ENCODE measurements at places on chromosomes 3 and 15. TPM values are rescaled to one million over a fixed set of nuclear protein-coding genes. Genes with fewer than 3 reads are reported as not detected.

GRCh38 chr3:112806903-112807302 is 39.8 kb downstream of the CD200R1L start:
- DNase-seq, result no peak

- DNase-seq, result no peak
Observed at GRCh38 chr3:57942388-57942787, 65.8 kb upstream of the FLNB start.

DNA sequence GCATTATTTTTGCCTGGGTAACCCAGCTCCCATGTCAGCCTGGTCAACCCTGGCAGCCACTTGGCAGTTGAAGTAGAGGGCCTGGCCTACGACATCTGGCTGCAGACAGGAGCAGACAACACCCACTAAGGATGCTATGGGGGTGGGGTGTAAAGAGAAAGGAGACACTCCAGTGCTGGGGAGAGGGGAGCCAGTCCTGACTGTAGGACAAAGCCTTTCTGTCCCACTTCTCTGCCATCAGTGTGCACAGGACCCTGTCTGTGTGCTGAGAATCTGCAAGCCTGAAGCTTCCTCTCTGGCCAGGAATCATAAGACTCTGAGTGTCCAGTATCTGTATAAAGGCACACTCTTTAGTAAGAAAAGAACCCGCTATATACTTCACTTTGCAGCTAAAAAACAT is 96.3 kb upstream of the CHRM5 start:
- DNase-seq, result no peak

DNA sequence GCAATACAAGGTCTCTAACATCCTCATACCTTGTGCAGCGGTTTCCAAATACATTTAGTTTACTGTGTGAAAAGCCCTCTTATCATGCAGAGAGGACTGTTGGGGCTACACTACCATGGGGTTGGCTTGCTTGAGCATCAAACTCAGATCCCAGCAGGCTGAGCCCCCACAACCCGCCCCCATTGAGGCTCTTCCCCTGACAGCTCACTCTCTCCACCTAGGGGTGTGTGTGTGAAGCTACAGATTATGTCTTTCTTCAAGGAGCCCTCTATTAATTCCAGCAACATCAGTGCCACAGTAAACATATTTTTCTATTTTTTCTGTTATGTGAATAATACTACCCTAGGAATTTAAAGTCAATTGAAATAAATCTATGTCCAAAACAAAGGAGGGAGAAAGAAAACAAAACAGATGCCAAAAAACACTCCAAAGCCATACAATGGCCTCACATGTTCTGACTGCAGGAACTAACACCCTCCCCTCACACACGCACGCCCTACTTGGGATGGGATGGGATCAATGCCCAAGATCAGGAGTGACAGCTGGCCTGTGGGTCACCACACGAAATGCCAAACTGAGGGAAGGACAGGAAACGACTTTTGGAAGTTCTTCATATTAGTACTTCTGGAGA is 14.7 kb downstream of the TM4SF4 start:
- DNase-seq, result peak; percentile 43

- DNase-seq, result no peak
Observed at GRCh38 chr3:117691526-117691925, 981.9 kb downstream of the TUSC7 start.

- no peak for DNase-seq
Observed at GRCh38 chr3:12545473-12545791, at the start of gene MKRN2OS. MKRN2OS (minus strand) TSS chr3:12545499; CDS start chr3:12545464, 35 bp downstream.

DNA sequence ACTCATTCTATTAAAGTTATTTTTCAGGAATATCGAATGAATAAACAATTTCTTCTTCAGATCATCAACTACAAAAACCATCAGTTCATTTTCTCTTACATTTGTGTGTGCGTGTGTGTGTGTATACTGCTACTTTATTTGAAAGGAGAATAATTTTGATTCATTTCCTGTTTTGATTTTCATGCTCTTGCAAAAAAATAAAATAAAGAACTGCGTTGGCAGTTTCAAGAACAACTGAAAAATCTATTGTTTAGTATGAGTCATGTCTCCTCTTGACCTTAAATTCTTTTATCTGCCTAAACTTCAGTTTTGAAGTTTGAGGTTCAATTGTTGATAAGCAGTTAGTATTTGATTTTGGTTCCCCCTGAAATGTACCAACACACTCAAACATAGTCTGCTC is 540.8 kb downstream of the FGF12 start:
- no peak for DNase-seq

DNA sequence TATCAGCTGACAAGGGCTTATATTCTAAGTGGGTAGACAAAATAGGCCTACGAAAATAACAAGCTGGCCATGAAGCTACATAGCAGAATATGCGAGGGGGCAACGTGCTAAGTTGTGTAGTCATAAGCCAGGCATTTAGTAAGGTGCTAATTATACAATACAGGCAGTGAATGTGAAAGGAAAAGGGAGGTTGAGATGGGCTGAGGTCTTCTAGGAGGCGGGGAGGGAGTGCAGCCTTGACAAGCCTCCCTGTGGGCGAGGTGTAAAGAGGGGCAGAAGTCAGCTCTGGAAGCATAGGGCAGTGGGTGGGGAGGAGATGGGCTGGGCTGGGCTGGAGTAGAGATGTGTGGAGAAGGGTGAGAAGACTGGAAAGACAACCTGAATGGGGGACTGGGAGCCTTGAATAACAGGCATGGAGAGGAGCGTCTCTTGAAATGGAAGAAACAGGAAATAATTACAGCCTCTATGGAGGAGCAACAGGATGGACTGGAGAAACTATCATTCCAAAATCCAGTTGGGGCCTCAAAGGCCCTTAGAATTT is 1.2 kb downstream of the TIGIT start:
- no peak for DNase-seq

DNA sequence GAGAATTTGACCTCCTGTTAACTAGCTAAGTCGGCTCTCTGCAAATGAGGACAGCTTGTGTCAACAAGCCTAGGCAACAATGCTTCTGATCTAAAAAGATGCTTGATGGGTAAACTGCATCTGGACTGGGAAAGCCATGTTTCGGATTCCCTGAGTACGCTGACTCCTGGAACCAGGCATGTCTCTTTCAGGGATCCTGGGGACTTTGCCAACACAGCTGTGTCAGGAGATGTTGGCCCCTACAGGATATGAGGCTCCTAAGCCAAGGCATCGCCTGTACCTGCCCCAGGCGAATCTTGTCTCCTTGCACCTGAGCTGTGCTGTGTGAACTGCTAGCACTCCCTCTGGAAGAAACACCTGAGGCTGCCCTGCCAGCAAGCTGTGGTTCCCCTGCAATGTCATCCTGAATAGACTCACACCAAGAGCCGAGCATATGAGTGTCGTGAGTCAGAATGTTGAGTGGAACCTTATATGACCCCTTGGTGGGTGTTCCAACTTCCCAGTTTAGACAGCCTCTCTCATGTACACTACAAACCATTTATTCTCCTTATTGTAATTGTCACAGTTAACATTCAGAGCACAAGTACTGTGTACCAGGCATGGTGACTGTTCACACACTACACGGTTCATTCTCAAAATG is 17.0 kb downstream of the EOGT start:
- DNase-seq, result no peak

DNA sequence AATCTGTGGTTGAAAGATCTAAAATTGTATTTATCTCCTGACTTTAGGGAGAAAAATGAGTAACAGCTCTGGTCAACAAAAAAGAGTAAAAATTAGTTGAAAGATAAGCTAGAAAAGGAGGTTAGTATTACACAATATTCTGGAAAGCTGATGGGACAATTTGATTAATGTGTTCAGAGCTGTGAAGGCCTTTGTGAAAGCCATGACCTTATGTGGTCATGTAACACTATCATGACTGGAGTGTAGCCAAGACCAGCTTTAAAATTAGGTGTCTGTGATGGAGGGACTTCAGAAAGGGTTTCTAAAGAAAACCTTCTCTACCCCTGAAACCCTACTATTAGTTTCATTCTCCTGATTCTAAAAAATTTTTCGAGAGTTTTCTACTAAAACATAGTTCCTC is 127.2 kb downstream of the NFKBIZ start:
- DNase-seq, result no peak

DNA sequence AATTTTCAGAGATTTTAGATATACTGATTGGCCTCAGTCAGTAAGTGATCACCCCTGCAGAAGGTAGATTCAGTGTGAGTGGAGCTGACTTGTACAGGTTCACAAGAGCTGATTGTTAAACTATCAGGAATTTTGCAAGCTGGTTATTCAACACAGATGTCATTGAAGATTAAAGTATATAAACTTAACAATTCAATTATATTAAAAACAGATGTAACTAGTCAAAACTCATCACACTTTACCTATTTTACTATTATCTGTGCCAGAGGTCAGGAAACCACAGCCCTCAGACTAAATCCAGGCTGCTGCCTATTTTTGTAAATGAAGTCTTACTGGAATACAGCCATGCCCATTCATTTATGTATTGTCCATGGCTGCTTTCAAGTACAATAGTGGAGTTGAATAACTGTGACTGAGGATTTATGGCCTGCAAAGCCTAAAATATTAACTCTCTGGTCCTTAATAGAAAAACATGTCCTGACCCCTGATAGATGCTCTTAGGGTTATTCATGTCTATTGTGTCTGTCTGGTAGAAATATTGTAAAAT is 429.3 kb upstream of the PDZRN3 start:
- DNase-seq, result no peak

- DNase-seq, result peak; percentile 60
Observed at GRCh38 chr3:12985148-12985547, 88.1 kb downstream of the IQSEC1 start.

DNA sequence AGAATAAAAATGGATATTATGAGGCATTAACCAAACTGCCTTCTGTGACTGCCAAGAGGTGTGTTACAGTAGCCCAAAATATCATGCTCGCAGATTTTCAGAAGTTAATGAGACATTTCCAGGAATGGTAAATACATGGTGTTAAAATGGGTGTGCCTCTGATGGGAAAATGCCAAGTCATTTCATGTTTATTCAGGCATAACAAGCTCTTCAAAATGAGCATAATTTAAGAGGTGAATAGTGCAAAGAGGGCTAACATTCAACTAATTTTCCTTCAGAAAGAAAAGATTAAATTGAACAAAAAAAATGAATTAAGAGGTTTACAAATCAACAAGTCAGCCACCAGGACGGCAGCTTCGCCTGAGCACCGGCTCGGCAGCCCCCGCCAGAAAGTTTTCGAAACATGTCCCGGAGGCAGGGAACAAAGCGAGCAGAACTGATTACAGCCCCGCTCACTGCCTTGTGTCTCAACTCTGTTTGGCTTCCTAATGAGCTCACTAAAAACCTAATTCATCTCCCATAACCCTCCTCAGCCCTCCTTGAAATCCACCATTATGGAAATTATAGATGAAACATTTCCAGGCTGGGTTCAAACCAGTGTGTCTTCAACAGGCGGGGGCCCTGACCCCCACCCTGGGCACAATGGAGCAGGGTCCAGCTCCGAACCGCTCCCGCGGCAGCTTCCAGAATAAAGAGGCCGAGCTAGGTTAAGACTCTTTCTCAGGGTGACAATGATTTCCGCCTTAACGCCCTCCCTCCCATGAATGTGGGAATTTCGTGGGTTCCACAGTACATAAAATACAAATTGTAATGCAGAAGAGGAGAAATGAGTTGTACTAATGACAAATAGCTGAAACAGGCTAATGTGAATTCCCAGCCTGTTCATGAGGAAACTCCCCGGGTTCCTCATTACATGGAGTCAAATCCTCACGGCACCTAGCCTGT is 43.9 kb downstream of the MEIS2 start:
- no peak for DNase-seq

GRCh38 chr3:126948980-126949535 is 33.9 kb upstream of the PLXNA1 start:
- DNase-seq, result peak; percentile 37

The POLQ gene
- polyA plus RNA-seq, result not detected

The ADCY5 gene
- 6.6 TPM for polyA plus RNA-seq

The DLL4 gene
- polyA plus RNA-seq, result 0.38 TPM

The GAP43 gene
- 17.5 TPM for polyA plus RNA-seq

The PLA2G4F gene
- polyA plus RNA-seq, result 1.5 TPM

The CNTN3 gene
- 3.3 TPM for polyA plus RNA-seq

The SYNPR gene
- polyA plus RNA-seq, result not detected

The FSD2 gene
- polyA plus RNA-seq, result not detected

The SH2D7 gene
- not detected for polyA plus RNA-seq

The IGDCC3 gene
- polyA plus RNA-seq, result not detected

The CPN2 gene
- not detected for polyA plus RNA-seq

Data from aorta (tissue), 5 donors.